ENCODE measurements at places on chromosomes 3 and 15.

DNA sequence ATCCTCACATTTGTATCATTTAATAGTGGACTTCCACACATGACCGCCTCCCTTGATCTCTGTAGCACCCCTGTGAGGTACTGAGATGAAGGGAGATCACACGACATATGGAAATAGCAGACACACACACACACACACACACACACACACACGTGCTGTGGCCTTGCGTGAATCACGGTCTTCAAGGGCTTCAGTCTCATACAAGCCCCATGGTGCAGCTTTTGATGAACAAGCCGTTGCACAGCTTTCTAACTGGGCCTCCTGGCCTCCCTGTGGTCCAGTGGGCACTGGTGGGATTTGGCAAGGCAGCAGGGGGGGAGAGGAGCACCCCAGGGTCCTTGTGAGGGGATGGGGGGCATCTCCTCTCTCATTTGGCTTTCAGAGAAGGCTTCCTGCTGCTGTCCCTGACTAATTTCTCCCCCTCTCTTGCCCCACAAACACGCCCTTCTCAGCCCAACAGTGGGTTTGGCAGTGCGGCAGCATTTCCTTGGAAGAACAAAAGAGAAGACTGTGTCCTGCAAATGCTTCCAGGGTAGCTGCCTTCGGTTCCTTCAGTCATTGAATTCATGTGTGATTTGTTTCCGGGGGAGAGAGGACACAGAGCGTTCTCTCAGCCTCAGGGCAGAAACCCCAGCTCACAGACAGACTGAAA lies 98.7 kb downstream of the SMAD6 start:
- DNase-seq, result no peak

GRCh38 chr3:4907643-4908432 lies 71.4 kb upstream of the BHLHE40 start:
- no peak for DNase-seq

DNA sequence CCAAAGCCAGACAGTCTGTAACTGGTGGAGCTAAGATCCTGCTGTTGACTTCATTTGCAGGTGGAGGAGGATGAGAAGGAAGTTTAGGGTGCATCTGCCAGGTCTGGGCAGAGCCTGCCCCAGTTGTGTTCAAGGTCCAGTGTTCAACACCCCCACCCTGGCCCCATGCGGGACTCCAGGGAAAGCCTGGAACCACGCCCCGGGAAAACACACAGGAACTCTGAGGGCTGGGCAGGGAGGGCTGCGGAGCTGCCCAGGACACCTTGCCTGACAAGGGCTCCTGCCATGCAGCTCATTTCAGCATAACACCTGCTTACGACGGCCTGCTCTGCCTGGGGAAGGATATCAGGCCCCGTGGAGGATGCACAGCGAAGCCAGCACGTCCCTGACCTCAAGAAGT lies 286.3 kb downstream of the XXYLT1 start:
- DNase-seq, result no peak

GRCh38 chr15:61639491-61639890 lies 410.4 kb upstream of the RORA start:
- DNase-seq, result no peak
